ENCODE measurements at places on chromosomes 5 and 9.

GRCh38 chr9:37675661-37676060, 24.9 kb downstream of the FRMPD1 start:
- H3K4me3 ChIP-seq = no peak overlapping the region
- H3K27ac ChIP-seq = no peak overlapping the region
- H3K4me1 ChIP-seq = no peaks in the 10 kb centered on the region
- H3K27me3 ChIP-seq = peaks cover 1% of the 10 kb centered on the region
- DNase-seq = no peak

GRCh38 chr9:126664900-126665643, 51.3 kb downstream of the LMX1B start:
- H3K27me3 ChIP-seq = peaks cover 46% of the 10 kb centered on the region
- no peak overlapping the region for H3K4me3 ChIP-seq
- H3K36me3 ChIP-seq = no peaks in the 10 kb centered on the region

- no peaks in the 10 kb centered on the region for H3K4me1 ChIP-seq
- no peaks in the 10 kb centered on the region for H3K27me3 ChIP-seq
- H3K4me3 ChIP-seq = no peak overlapping the region
- DNase-seq = no peak
These were observed 16.1 kb upstream of the RAI14 start for GRCh38 chr5:34639852-34640626.

GRCh38 chr5:91341154-91341553, 42.0 kb downstream of the ARRDC3 start:
- H3K4me3 ChIP-seq = no peak overlapping the region
- no peak overlapping the region for H3K27ac ChIP-seq
- no peak for DNase-seq
- H3K4me1 ChIP-seq = no peaks in the 10 kb centered on the region
- no peaks in the 10 kb centered on the region for H3K36me3 ChIP-seq
- H3K27me3 ChIP-seq = no peaks in the 10 kb centered on the region

GRCh38 chr5:107966201-107966600, 295.5 kb upstream of the EFNA5 start:
- H3K4me1 ChIP-seq = peaks cover 14% of the 10 kb centered on the region
- H3K27me3 ChIP-seq = no peaks in the 10 kb centered on the region
- no peak for DNase-seq
- no peak overlapping the region for H3K4me3 ChIP-seq
- H3K27ac ChIP-seq = no peak overlapping the region
- no peaks in the 10 kb centered on the region for H3K36me3 ChIP-seq

DNA sequence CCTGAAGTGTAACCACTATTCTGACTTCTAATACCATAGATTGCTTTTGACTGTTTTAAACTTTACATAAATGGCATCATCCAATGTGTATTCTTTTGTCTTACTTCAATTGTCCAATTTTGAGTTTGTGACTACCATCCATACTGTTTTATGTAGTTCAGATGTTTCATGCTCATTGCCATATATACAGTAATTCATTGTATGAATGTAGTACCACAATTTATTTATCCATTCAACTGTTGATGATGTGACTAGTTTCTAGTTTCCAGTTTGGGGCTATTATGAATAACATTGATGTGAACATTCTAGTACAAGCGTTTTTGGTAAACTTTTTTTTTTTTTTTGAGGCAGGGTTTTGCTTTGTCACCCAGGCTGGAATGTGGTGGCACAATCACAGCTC, 55.1 kb downstream of the HMGCS1 start:
- H3K27me3 ChIP-seq = no peaks in the 10 kb centered on the region
- DNase-seq = no peak
- H3K4me1 ChIP-seq = no peaks in the 10 kb centered on the region
- H3K36me3 ChIP-seq = no peaks in the 10 kb centered on the region

- H3K4me1 ChIP-seq = no peaks in the 10 kb centered on the region
- H3K4me3 ChIP-seq = no peak overlapping the region
- no peaks in the 10 kb centered on the region for H3K36me3 ChIP-seq
- no peaks in the 10 kb centered on the region for H3K27me3 ChIP-seq
- no peak for DNase-seq
These were observed 156.9 kb downstream of the TRIM32 start for GRCh38 chr9:116843863-116844620.

DNA sequence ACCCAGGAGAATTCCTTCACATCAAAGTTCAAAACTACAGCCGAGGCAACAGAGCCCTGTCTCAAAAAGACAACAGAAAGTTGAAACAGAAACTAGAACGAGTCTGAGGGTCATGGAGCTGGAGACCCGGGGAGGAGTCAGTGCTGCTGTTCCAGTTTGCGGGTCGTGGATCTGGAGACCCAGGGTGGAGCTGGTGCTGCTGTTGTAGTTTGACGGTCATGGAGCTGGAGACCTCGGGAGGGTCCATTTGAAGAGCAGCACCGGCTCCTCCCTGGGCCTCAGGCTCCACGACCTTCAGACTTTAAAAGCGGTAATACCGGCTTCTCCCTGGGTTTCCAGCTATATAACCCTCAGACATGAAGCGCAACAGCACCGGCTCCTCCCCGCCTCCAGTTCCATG, 13.0 kb upstream of the LCN15 start:
- no peak for DNase-seq
- H3K27ac ChIP-seq = no peak overlapping the region
- H3K27me3 ChIP-seq = no peaks in the 10 kb centered on the region
- no peaks in the 10 kb centered on the region for H3K4me1 ChIP-seq
- H3K4me3 ChIP-seq = no peak overlapping the region

GRCh38 chr9:90105773-90106172, 501.0 kb downstream of the GADD45G start:
- no peak for DNase-seq
- H3K36me3 ChIP-seq = no peaks in the 10 kb centered on the region
- H3K27ac ChIP-seq = no peak overlapping the region
- no peak overlapping the region for H3K4me3 ChIP-seq
- peaks cover 5% of the 10 kb centered on the region for H3K4me1 ChIP-seq

- peak within 1 kb of the TSS; percentile 85 for H3K4me3 ChIP-seq
- peaks cover 2% of the 10 kb centered on the region for H3K27me3 ChIP-seq
- peak; percentile 94 for DNase-seq
- peaks cover 11% of the 10 kb centered on the region for H3K4me1 ChIP-seq
These were observed at the start of gene REEP5 for GRCh38 chr5:112921833-112922817. REEP5 (minus strand) TSS chr5:112922227; CDS start chr5:112922190, 37 bp downstream.

DNA sequence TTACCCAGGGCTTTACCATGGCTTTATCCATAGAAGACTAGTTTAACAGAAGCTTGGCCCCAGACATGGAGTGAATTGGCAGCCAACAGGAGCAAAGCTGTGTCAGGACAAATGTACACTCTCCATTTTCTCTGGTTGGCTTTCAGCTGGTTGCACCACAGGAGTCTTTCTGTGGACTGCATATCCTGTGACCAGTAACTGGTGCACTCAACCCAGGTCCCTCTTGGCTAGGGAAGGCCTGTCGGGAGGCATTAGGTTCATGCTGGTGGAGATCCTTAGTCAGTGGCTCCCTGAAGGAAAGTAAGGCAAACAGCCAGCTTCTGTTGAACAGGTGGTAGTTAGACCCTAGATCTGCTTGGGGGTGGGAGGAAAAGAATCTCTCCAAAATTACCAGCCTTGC, 146.9 kb upstream of the TLX3 start:
- no peaks in the 10 kb centered on the region for H3K36me3 ChIP-seq
- H3K4me1 ChIP-seq = no peaks in the 10 kb centered on the region

DNA sequence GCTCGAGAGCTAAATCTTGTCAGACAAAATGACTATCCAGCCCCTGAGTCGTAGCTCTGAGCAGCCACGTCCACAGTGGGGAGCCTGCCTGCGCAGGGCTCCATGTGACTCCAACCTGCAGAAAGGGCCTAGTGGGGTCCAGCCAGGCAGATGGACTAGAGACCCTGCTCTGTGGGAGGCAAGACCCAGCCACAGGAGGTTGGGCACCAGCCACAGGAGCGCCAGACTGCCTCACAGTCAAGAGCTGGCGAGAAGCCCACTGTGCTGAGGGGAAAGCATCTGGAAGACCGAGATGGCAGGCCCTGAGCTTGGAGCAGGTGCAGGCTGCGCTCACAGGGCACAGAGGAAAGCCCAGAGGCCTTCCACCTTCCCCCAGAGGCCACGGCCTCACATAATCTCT, 61.4 kb downstream of the C5orf15 start:
- H3K4me1 ChIP-seq = peaks cover 33% of the 10 kb centered on the region
- no peaks in the 10 kb centered on the region for H3K27me3 ChIP-seq
- no peak for DNase-seq
- H3K4me3 ChIP-seq = no peak overlapping the region

DNA sequence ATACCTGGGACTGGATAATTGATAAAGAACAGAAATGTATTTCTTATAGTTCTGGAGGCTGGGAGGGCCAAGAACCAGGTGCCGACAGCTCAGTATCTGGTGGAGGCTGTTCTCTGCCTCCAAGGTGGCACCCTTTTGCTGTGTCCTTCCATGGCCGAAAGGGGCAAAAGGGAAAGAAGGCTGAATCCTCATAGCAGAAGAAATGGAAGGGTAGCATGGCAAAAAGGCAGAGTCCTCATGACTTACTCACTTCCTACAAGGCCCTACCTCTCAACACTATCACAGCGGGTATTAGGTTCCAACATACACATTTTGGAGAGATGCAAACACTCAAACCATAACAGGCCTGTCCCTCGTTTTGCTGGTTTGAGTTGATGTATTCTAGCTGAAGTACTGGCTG, 25.1 kb upstream of the MED10 start:
- H3K4me3 ChIP-seq = no peak overlapping the region
- no peak overlapping the region for H3K27ac ChIP-seq
- H3K27me3 ChIP-seq = no peaks in the 10 kb centered on the region
- no peak for DNase-seq
- no peaks in the 10 kb centered on the region for H3K4me1 ChIP-seq

DNA sequence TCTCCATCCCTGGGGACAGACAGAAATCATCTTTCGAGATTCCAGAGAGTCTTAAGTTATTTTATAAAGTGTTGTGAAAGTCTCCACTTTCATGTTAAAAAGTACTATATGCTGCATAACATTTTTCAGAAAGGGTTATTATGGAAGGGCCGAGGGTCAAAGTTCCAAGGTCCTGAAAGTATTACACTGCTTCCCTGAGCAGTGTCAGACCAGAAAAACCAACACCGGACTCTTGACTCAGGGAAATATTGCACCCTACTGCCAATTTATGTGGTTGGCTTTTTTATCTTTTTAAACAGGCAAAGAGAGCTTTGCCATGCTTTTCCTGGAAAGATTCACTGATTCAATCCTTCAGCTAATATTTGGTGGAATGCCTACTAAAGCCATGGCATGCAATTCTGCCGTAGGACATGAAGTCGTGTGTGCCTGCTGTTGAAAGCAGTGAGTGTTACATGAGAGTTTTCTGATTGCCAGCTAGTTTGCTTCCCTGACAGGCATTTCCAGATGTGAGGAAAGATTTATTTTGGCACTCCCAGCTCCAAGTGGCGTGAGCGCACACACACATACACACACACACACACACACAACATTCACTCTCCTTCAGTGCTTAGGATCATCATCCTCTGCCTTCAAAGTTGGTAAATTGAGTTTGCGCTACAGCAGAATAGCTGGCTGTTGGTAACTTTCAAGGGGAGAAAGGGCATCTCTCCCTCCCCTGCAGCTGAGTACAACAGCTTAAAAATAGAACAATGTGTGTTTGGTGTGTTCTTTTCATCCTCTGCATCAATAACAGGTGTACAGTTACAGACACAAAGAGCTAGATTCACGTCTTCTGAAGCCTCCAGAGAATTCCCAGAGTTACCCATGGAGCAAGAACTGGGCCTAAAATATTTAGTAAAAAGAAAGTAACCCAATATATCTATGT, 45.6 kb downstream of the SLC1A3 start:
- peaks cover 44% of the 10 kb centered on the region for H3K4me1 ChIP-seq
- H3K4me3 ChIP-seq = no peak overlapping the region

DNA sequence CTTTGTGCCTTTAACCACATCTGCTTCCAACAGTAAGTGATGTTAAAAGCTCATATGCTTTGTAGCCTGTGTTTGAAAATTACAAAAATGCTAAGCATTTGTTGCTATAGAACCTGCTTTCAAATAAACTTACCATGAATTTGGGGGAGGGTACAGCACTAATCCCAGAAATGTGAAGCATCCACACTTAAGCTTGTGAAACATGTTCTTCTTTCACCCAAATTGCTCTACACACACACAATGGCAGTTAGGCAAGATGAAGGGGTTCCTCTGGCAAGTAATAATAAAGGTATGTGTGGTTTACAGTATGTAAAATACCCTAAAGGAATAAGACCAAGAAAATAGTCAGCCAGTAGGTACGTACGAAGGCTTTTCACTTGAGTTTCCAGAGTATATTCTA, 165.6 kb downstream of the SMARCA2 start:
- no peaks in the 10 kb centered on the region for H3K4me1 ChIP-seq
- no peak for DNase-seq
- no peak overlapping the region for H3K27ac ChIP-seq
- H3K36me3 ChIP-seq = no peaks in the 10 kb centered on the region
- H3K4me3 ChIP-seq = no peak overlapping the region

DNA sequence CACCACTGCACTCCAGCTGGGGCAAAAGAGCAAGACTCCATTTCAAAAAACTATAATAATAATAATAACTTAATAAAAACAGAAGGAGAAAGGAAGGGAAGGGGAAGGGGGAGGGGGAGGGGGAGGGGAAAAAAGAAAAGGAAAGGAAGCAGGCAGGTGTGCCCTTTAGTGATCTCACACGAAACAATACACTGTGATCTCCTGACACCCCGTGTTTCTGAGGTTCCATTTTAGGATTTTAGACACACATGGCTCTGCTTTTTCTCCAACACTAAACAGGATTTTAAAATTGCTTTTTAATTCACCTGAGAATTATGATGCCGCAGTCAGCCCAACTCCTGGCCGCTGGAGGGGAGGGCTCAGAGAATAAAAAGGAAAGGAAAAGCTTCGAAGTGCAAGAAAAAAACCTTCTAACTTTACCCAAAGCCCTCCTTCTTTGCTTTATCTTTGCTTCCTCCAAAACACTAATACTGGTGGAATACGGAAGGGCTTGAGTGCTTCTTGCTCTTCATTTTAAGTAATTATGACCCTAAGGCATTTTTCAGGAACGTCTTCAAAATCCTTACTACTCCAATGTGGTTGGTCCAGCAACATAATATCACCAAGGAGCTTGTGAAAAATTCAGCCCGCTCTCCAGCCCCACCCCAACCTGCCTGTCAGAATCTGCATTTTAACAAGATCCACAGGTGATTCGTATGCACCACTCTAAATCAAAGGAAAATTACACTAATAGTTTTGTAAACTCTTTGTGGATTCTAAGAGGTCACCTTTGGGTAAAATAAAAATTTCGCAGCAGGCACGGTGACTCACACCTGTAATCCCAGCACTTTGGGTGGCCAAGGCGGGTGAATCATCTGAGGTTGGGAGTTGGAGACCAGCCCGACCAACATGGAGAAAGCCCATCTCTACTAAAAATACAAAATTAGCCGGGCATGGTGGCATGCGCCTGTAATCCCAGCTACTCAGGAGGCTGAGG, 66.0 kb downstream of the MYO10 start:
- no peaks in the 10 kb centered on the region for H3K27me3 ChIP-seq
- no peak for DNase-seq
- no peak overlapping the region for H3K4me3 ChIP-seq
- H3K27ac ChIP-seq = no peak overlapping the region
- H3K36me3 ChIP-seq = no peaks in the 10 kb centered on the region
- H3K4me1 ChIP-seq = peaks cover 19% of the 10 kb centered on the region

GRCh38 chr9:14209399-14210345, 104.3 kb downstream of the NFIB start:
- H3K36me3 ChIP-seq = no peaks in the 10 kb centered on the region
- H3K4me1 ChIP-seq = no peaks in the 10 kb centered on the region
- no peaks in the 10 kb centered on the region for H3K27me3 ChIP-seq
- H3K27ac ChIP-seq = no peak overlapping the region
- no peak for DNase-seq

GRCh38 chr9:71774920-71775319, 6.6 kb upstream of the CEMIP2 start:
- no peak overlapping the region for H3K4me3 ChIP-seq
- DNase-seq = no peak
- no peak overlapping the region for H3K27ac ChIP-seq
- H3K27me3 ChIP-seq = no peaks in the 10 kb centered on the region
- H3K36me3 ChIP-seq = no peaks in the 10 kb centered on the region

All from cardiac muscle cell (in vitro differentiated cells and primary cell).